Stimulated activated CD4-positive, alpha-beta T cell treated with anti-CD3 and anti-CD28 coated beads, Interleukin-2, amount 100 ng/mL, for 4 hours (primary cell): ENCODE measurements at places on chromosomes 6 and 20.

DNA sequence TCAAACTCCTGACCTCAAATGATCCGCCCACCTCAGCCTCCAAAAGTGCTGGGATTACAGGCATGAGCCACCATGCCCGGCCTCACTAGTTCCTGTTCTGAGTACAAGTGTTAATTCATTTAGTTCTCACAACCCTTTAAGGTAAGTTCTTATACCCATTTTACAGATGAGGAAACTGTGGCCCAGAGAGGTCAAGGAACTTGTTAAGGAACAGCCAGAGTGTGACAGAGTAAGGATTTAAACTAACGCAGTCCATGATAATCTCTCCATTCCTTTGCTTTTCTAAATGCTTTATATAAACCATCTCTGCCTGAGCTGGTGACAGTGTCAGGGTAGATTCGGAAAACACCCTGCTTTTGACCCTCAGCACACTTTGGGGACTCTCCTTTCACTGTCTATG is 13.3 kb downstream of the FITM2 start:
- no peak for DNase-seq

GRCh38 chr20:51899674-51900073 is 97.4 kb upstream of the SALL4 start:
- DNase-seq: no peak

DNA sequence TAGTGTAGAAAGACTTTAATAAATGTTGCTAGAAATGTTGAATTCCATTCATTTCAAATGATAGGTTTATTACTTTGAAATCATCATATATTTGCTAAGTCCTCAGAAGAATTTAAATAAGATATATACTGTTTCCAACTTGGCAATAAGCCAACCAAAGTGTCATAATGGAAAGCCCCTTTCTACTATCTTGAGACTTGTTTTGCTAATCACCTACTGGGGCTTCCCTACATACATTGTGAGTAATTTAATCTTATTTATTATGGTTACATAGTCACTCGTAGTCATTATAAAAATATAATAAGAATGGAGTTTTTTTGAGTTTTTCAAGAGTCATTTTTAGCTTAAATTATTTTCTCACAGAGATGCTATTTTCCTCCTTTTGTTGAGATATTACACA is 20.7 kb downstream of the COL19A1 start:
- no peak for DNase-seq

DNA sequence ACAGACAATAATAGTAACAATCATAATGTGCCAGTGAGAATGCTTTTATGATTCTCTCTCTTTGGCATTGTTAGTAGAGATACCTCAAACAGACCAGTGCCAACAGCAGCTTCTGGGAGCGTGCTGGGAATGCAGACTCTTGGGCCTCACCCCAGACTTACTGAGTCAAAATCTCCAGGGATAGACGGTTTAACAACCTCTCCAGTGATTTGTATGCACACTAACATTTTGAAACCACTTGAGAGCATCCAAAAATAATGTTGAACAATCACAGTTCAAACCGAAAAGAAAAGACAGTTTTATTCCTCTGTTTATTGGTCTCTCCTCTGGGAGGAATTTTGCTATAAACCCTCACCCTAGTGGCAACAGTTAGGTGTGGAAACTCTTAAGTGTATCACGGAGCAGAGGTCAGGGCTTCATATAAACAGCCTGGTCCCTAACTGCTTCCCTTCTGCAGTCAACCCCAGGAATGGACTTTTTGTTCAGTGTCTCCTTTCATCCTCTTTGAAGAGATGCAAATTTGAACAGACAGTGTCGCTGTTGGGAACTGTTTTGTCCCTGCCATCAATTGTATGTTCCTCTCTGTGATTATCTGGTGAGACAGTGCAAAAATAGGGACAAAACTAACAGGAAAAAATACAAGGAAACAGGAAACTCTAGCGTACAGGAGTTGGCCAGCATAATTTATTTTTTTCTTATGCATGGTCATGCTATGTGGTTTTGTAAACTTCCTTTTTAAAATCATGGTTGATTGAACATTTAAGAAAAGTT is 162.4 kb upstream of the BTBD3 start:
- DNase-seq: no peak

GRCh38 chr20:24612799-24613775 is 143.7 kb downstream of the SYNDIG1 start:
- DNase-seq: no peak

DNA sequence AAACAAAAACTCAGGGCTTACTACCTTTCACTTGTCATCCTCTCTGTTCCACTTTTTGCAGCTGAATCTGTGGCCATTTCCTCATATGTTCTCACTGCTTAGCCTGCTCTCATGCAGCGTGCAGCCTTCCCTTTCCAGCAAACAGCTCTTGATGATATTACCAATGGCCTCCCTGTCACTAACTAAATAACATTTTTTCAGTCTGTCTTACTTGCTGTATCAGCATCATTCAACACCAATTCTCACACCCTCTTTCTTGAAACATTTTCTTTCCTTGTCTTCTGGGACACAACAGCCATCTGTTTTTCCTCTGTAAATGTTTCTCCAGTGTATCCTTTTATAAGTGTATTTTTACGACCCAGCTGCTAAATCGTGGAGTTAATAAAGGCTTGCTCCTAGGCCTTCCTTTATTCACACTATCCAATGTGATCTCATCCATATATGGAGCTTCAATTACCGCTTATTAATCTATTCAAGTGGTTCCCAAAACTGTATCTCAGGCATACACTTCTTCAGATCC is 523.6 kb upstream of the RNF217 start:
- no peak for DNase-seq
